Left lobe of liver (tissue), 2 donors: ENCODE measurements at places on chromosomes 6 and 20. TPM values are rescaled to one million over a fixed set of nuclear protein-coding genes. Genes with fewer than 3 reads are reported as not detected.

DNA sequence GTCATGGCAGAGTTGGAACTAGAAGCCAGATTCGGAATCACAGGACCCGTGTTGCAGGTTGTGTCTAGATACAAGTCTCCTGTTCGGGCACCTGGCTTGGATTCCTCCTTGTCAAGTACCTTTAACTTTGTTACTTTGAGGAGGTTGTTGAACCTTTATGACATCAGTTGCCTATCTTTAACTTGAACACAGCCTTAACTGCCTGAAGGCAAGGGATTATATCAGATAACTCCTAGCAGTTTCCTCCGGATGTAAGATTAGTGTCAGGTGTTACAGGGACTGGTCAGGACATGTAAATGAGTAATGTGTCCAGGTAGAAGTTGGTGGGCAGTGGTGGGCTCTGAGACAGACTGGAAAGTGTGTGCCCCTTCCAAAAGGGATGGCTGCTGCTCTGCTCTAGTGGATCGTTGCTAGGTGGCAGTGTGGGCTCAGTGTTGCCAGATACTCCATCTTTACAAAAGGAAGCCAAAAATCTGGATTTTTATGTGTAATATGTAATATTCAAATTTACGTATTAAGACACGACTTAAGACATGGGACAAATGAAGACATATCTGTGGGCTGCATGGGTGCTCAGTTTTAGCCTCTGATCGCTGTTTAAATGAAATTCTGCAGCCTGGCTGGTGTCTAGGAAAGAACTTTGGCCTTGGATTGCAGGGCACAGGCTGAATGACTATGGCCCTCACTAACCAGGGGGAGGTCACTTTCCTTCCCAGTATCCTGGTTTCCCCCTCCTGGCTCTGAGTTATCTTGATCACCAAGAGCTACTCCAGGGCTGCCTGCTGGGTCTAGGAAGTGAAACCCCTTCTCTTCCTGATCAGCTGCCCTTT, 27.1 kb downstream of the CHMP4B start:
- DNase-seq: no peak

DNA sequence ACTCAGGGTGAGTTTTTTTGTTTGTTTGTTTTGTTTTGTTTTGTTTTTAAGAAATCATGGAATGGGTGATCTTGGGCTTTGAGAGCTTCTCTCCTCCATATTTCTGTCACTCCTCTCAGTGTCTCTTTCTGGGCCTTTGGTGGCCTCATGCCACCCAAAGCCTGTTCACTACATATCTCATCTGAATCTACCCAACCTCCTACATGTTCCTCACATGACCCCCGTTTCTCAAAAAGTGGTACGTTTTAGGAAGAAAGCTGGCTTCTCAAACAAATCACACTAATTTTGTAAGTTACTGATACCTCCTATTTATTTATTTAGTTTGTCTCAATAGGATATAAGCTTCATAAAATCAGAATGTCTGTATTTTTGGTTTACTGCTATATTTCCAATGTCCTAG, 80.0 kb downstream of the SESN1 start:
- DNase-seq: no peak

- DNase-seq: no peak
Measured at GRCh38 chr20:61345656-61346055, 93.6 kb downstream of the CDH4 start.

- DNase-seq: no peak
Measured at GRCh38 chr20:21342656-21343345, 39.7 kb downstream of the XRN2 start.

DNA sequence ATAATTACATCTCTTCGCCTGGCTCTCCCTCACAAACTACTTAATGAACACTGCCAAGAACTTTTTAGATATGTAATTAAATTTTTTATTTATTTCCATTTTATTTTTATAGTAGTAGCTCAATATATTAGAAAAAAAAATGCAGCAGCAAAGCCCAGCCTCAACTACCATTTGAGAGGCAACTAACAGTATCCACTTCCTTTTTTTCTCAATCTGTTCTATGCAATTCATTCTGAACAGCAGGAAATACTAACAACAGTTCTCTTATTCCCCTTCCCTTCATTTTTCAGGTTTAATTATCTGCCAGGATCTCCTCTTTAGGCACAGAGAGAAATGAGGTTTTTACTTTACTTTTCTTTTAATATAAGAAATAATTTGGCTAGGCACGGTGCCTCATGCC, 112.7 kb downstream of the ZNF217 start:
- no peak for DNase-seq

GRCh38 chr6:164148788-164149187, 734.3 kb downstream of the QKI start:
- DNase-seq: no peak

GRCh38 chr6:165110860-165111259, 198.5 kb downstream of the C6orf118 start:
- no peak for DNase-seq

DNA sequence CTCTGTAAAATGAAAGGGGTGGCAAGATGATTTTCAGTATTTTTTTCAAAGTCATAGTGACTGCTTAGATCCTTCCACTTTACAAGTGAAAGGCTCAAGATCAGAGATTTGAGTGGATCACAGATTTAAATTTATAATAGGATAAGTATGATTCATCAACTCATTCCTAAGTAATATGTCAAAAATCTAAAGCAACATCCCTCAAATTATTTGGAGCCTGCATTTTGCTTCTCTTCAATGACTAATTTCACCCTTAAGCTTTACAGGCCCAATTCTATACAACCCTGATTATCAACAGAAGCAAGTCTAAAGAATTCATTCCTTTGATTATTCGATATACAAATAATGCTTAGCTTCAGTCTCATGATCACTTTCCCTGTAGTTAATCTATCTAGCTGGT, 93.9 kb upstream of the HEY2 start:
- DNase-seq: no peak

GRCh38 chr20:53003420-53004154, 31.4 kb downstream of the TSHZ2 start:
- DNase-seq: no peak

DNA sequence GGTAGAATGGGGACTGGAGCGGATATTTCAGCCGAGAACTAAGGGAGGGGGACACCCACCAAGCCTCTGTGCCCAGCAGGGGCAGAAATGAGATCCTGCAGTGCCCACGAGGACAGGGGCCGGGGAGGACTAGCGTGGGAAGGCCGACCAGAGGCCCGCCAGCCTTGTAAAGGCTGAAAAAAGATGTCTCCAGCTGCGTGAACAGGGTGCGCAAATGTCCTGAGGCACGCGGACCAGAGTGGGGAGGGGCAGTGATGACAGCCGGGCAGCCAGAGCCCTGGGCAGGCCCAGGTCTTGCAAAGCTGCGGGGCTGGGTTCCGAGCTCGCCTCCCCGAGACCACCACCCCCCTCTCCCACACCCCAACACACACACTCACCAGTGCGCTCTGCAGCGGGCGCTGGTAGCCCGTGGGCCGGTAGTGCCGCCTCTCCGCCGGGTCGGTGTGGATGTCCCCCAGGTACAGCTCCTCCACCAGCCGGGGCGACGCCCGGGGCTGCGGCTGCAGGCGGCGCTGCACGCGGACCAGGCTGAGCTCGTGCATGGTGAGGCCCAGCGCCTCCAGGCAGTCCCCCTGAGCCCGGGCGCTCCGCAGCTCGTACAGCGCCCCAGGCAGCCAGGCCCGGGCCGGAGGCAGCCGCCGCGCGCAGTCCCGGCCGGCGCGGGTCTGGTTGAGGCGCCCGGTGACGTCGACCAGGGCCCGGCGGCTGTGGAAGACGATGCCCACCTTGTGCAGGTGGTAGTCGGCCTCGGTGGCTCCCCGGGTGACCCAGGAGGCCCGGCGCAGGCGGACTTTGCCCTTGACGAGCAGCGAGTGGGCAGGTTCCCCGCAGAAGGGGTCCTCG, 48.2 kb downstream of the APCDD1L start:
- no peak for DNase-seq

Gene EBF4
- 8.9 TPM for total RNA-seq

Gene ULBP2
- 0.18 TPM for total RNA-seq

Gene WFDC13
- total RNA-seq: not detected
